ENCODE measurements at places on chromosomes 13 and 19. TPM values are rescaled to one million over a fixed set of nuclear protein-coding genes. Genes with fewer than 3 reads are reported as not detected.

GRCh38 chr13:53941588-53942190 is 913.1 kb downstream of the OLFM4 start:
- no peak overlapping the region for H3K4me3 ChIP-seq
- H3K36me3 ChIP-seq = no peaks in the 10 kb centered on the region
- DNase-seq = no peak

DNA sequence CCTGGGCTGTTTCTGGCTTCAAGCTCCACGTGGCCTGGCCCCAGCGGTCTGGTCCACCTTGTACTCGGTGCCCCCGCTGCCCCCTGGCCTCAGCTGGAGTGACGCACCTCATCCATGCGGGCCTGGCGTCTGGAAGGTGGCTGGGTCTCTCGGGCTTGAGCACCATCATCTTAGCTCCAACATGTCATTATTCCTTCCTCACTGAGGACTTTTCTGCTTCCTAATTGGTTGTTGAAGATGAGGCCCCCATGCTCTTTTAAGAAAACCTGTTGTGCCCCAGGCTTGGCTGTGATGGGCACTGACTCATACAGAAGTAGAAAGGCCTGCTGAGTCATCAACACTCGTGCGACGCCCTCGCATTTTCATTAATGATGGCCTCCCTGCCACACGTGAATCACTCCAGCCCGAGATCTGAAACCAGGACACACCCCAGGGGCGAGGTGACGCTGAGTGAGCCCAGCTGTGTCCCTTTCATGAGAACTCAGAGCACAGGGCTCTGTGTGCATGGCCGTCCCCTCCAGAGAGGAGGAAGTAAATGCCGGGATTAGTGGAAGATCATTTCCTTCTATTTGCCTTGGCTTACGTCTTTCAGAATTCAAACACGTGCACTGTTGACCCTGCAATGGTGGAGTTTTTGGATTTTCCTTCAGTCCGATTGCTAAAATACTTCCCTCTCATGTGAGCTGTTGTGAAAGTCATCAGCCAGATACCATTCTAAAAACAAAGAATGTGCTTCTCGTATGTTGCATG is 14.0 kb upstream of the GJA3 start:
- DNase-seq = no peak
- H3K36me3 ChIP-seq = peaks cover 7% of the 10 kb centered on the region
- H3K27me3 ChIP-seq = peaks cover 98% of the 10 kb centered on the region
- no peak overlapping the region for H3K27ac ChIP-seq

- H3K27me3 ChIP-seq = peaks cover 23% of the 10 kb centered on the region
- no peak for DNase-seq
- H3K27ac ChIP-seq = no peak overlapping the region
- H3K4me3 ChIP-seq = no peak overlapping the region
- peaks cover 8% of the 10 kb centered on the region for H3K36me3 ChIP-seq
Observed at GRCh38 chr19:1521636-1522035, 2.2 kb upstream of the PLK5 start.

The ZNF556 gene
- total RNA-seq = not detected

The BCAM gene
- not detected for total RNA-seq

GRCh38 chr19:48400018-48400742 is 6.7 kb downstream of the GRIN2D start:
- peaks cover 9% of the 10 kb centered on the region for H3K36me3 ChIP-seq
- no peak overlapping the region for H3K27ac ChIP-seq
- peaks cover 17% of the 10 kb centered on the region for H3K27me3 ChIP-seq
- H3K4me3 ChIP-seq = no peak overlapping the region

The ZNF627 gene
- 4.9 TPM for total RNA-seq

DNA sequence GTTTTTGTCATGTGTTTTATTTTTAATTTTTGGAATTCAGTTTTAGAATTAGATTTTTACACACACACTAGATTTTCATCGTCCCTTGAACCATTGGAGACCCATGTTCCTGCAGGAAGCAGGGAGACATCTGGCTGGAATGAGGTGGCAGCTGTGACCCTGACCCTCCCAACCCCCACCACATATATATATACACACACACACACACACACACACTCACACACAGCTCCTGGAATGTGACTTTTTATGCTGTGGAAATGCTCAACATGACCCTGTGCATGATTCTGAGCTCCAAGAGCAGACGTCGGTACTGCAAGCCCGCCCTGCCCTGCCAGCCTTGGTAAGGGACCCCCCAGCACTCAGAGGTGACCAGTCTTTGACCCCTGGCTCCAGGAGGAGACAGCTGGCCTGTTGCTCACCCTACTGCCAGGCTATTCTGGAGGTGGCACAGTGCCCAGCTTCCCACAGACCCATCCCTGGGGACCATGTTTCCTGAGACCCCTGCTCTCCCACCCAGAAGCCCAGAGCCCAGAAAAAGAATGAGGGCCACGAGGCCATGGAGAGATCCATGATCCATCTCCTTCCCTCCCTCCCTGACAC is 103.2 kb upstream of the VSTM2B start:
- peaks cover 26% of the 10 kb centered on the region for H3K27me3 ChIP-seq
- no peak for DNase-seq
- no peak overlapping the region for H3K4me3 ChIP-seq
- no peaks in the 10 kb centered on the region for H3K4me1 ChIP-seq
- no peak overlapping the region for H3K27ac ChIP-seq
- no peaks in the 10 kb centered on the region for H3K36me3 ChIP-seq

DNA sequence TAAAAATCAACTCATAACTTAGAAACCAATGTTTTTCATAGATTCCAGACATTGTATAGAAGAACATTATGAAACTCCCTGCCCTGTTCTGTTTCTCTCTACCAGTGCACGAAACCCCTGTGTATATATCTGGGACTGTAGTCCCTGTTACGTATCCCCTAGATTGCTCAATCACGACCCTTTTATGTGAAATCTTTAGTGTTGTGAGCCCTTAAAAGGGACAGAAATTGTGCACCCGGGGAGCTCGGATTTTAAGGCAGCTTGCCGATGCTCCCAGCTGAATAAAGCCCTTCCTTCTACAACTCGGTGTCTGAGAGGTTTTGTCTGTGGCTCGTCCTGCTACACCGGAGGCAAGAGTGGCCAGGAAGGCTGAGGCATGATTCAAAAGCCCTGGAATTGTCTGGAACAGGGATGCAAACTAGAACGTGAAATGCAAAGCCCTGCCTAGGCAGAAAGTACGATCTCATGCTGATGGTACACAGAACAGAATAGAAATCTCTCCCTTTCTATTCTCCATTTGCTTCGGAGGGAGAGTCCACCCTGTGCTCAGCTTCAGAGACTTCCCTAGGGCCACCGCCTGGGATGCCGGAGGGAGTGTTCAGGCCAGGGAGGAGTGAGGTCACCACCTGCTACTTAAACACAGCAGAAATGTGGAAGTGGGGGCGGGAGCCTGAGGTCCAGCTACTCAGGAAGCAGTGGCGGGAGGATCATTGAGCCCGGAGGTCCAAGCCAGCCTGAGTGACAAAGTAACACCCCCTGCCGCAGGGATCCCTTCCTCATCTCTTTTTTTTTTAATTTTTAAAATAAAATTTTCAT is 758 bp upstream of the ZNF888 start:
- peak overlapping the region; percentile 87 for H3K4me3 ChIP-seq
- H3K4me1 ChIP-seq = peaks cover 19% of the 10 kb centered on the region
- DNase-seq = no peak

The SSBP4 gene
- 112 TPM for total RNA-seq

The LSR gene
- 42.6 TPM for total RNA-seq

DNA sequence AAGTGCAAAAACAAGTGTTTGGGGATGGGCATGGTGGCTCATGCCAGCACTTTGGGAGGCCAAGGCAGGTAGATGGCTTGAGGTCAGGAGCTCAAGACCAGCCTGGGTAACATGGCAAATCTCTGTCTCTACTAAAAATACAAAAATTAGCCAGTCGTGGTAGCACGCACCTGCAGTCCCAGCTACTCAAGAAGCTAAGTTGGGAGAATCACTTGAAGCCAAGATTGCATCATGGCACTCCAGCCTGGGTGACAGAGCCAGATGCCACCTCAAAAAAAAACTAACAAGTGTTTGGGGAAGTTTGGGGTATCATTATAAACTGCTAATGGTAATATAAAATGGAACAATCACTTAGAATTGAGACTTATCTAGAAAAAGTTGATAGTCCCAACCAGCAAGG is 24.6 kb downstream of the XPO4 start:
- peaks cover 26% of the 10 kb centered on the region for H3K4me1 ChIP-seq
- peaks cover 10% of the 10 kb centered on the region for H3K36me3 ChIP-seq
- H3K4me3 ChIP-seq = no peak overlapping the region
- H3K27ac ChIP-seq = no peak overlapping the region

GRCh38 chr13:44050450-44051063 is 170.9 kb downstream of the LACC1 start:
- peaks cover 4% of the 10 kb centered on the region for H3K4me1 ChIP-seq
- no peak overlapping the region for H3K27ac ChIP-seq
- no peak overlapping the region for H3K4me3 ChIP-seq
- H3K27me3 ChIP-seq = peaks cover 75% of the 10 kb centered on the region
- peaks cover 9% of the 10 kb centered on the region for H3K36me3 ChIP-seq

The TMEM259 gene
- total RNA-seq = 270 TPM

The CEACAM4 gene
- total RNA-seq = 0.31 TPM

The KIR2DL4 gene
- not detected for total RNA-seq

The PTH2 gene
- total RNA-seq = not detected

DNA sequence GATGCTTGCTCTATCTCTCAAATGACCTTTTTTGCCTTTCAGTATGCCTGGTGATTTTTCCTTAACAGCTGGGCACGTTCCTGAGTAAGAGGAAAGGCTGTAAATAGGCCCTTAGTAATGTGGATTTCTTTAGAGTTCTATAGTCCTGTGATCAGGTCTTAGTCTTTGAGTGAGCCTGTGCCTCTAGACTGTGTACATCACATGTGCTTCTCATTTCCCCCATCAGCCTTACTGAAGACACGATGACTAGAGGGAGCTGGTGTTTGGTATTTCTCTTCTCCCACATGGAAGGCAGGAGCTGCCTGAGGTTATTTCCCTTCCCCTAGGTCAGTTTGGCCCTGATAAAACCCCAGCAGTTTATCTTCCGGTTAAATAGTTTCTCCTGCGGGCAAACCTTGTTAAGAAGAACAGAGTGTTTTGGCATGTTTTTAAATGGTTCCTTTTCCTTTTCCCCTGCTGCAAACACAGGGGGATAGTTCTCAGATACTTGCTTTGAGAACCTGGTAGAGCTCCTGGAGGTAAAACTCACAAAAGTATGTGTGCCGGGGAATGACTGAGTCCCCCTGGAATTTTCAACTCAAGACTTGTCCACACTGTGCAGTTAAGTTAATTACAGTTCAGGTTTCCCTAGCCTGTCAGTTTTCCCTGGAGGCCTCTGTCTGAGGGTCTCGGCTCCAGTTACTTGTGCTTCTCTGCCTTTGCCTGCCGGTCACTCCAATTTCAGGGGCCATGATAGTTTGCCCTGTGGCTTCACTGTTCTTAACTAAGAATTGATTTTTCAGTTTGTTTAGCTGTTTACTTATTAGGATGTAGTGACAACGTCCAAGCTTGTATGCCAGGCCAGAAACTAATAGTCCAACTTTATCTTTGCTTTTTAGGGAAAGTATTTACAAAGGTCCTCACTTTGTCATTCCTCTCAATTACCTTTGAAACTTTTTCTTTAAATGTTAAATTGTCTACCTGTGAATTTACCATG is 94.4 kb downstream of the URI1 start:
- no peak overlapping the region for H3K27ac ChIP-seq
- no peaks in the 10 kb centered on the region for H3K27me3 ChIP-seq
- no peak overlapping the region for H3K4me3 ChIP-seq
- peaks cover 9% of the 10 kb centered on the region for H3K36me3 ChIP-seq

The KLK3 gene
- not detected for total RNA-seq

GRCh38 chr13:94389604-94390351 is 89.7 kb downstream of the DCT start:
- H3K4me1 ChIP-seq = no peaks in the 10 kb centered on the region
- H3K4me3 ChIP-seq = no peak overlapping the region
- no peak overlapping the region for H3K27ac ChIP-seq
- DNase-seq = no peak
- peaks cover 36% of the 10 kb centered on the region for H3K27me3 ChIP-seq
- no peaks in the 10 kb centered on the region for H3K36me3 ChIP-seq

GRCh38 chr13:65339241-65339640 is 1890.9 kb downstream of the PCDH9 start:
- no peaks in the 10 kb centered on the region for H3K36me3 ChIP-seq
- H3K4me1 ChIP-seq = no peaks in the 10 kb centered on the region
- DNase-seq = no peak
- H3K27me3 ChIP-seq = no peaks in the 10 kb centered on the region
- H3K27ac ChIP-seq = no peak overlapping the region

The ZNF726 gene
- 3.3 TPM for total RNA-seq

DNA sequence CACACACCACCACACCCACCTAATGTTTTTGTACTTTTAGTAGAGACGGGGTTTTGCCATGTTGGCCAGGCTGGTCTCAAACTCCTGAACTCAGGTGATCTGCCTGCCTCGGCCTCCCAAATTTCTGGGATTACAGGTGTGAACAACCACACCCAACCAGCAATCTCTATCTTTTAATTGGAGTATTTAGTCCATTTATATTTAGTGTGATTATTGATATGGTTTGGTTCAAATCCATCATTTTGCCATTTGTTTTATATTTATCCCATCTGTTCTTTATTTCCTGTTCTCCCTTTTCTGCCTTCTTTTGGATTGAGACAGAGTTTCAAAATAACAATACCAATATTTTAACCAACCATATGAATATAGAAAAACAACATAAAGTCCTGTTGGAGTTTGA is 4.1 kb downstream of the ZNF420 start:
- DNase-seq = no peak
- no peak overlapping the region for H3K27ac ChIP-seq
- peaks cover 23% of the 10 kb centered on the region for H3K4me1 ChIP-seq

The PALM3 gene
- not detected for total RNA-seq

DNA sequence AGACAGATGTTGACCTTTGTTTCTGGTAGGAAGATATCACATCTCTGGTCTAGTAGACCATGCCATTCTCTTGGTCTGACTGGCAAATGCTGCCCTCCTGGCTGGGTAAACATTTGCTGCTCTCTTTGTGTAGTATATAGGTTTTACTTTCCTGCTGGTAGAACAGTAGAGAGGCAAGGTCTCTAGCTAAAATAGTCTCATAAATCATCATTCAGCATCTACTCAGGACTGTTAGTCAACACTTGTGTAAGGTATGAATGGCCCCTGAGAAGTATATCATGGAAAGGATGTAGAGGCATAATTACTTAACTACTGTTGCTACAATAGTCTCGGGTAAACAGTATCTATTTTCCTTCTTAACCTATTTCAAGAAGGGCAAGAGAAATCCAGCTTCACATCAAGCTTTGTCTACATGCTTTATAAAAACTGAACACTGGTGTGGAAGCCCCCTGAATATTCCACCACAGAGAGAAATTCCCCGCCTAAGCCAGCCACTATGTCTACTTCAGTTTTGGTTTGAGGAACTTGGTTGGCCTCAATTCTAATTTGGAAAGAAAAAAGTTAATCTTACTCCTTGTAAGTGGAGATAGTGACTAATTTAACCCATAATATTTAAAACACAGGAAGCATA is 18.4 kb upstream of the MYCBP2 start:
- DNase-seq = no peak
- peak overlapping the region; percentile 27 for H3K27ac ChIP-seq
- peak overlapping the region; percentile 55 for H3K4me3 ChIP-seq
- H3K4me1 ChIP-seq = peaks cover 7% of the 10 kb centered on the region

GRCh38 chr13:76646946-76647345 is 239.3 kb downstream of the KCTD12 start:
- no peaks in the 10 kb centered on the region for H3K4me1 ChIP-seq
- H3K36me3 ChIP-seq = no peaks in the 10 kb centered on the region
- peaks cover 34% of the 10 kb centered on the region for H3K27me3 ChIP-seq
- H3K4me3 ChIP-seq = no peak overlapping the region

GRCh38 chr13:38687246-38688229 is 661 bp downstream of the FREM2 start:
- no peaks in the 10 kb centered on the region for H3K36me3 ChIP-seq
- no peak for DNase-seq
- H3K4me3 ChIP-seq = no peak overlapping the region
- peaks cover 23% of the 10 kb centered on the region for H3K27me3 ChIP-seq
- H3K27ac ChIP-seq = no peak overlapping the region

The PSG7 gene
- not detected for total RNA-seq
